ENCODE measurements at places on chromosomes 5 and 9. TPM values are rescaled to one million over a fixed set of nuclear protein-coding genes. Genes with fewer than 3 reads are reported as not detected.

Gene ZFP2
- total RNA-seq: 0.27 TPM

Gene NPM1
- 2,592 TPM for total RNA-seq

Gene CARTPT
- not detected for total RNA-seq

Gene NUTM2G
- not detected for total RNA-seq

DNA sequence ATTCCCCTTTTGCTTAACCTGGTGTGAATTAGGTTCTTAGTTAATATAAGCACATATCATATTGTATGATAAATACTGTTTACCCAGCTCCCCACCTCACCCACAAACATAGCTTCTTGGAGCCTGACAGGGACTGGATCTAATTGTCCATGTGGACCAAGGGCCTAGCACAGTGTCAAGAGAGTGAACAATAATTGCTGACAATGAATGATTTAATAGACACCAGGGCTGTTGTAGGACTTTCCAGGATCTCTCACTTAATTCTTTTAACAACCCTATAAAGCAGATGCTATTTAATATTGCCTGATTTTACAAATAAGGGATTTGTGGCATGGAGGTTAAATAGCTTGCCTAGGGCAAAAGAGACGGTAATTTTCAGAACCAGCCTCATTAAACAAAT, 24.8 kb downstream of the AK3 start:
- no peak for DNase-seq
- no peaks in the 10 kb centered on the region for H3K4me1 ChIP-seq
- no peak overlapping the region for H3K27ac ChIP-seq
- peaks cover 9% of the 10 kb centered on the region for H3K36me3 ChIP-seq
- no peak overlapping the region for H3K4me3 ChIP-seq

- peaks cover 39% of the 10 kb centered on the region for H3K4me1 ChIP-seq
- no peak overlapping the region for H3K4me3 ChIP-seq
- DNase-seq: peak; percentile 20
- H3K27me3 ChIP-seq: no peaks in the 10 kb centered on the region
- H3K27ac ChIP-seq: no peak overlapping the region
Observed at GRCh38 chr5:1494780-1495524, 28.8 kb downstream of the LPCAT1 start.

GRCh38 chr9:130189840-130190239, 17.6 kb downstream of the NCS1 start:
- no peak overlapping the region for H3K27ac ChIP-seq
- no peaks in the 10 kb centered on the region for H3K36me3 ChIP-seq
- H3K27me3 ChIP-seq: no peaks in the 10 kb centered on the region
- no peaks in the 10 kb centered on the region for H3K4me1 ChIP-seq

DNA sequence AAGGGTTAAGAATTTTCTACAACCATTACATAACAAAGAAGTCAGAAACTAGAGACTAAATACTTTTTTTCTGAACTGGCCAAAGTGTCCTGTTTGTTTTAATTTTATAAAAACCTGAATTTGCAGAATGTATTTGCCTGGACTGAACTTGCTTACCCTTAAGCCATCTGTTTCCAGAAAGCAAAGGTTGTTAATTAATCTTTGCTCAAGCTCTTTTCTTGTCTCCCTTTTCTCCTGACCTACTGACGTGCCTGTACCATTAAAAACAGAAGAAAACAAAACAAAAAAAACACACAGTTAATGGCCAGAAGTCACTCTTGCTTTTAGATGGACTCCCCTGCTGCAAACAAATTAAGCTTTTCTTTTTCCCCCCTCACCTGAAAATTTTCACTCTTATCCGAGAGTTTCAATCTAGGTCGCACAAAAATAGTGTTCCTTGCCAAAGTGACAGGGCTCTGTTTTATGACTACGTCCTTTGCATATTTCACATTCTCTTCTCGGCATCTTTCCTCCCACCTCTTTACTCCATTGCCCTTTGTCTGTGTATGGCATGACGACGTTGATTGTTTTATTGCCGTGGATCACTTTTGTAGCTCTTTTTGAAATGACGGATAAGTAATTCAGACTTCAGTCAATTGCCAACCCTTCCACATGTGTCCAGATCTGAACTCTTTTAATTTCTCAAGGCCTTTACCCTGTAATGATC, 333.8 kb upstream of the GRIN3A start:
- no peak overlapping the region for H3K4me3 ChIP-seq
- H3K4me1 ChIP-seq: no peaks in the 10 kb centered on the region
- H3K27ac ChIP-seq: no peak overlapping the region
- DNase-seq: no peak
- H3K27me3 ChIP-seq: no peaks in the 10 kb centered on the region
- no peaks in the 10 kb centered on the region for H3K36me3 ChIP-seq

- peak within 1 kb of the TSS; percentile 54 for H3K4me3 ChIP-seq
- peak; percentile 75 for DNase-seq
- peaks cover 72% of the 10 kb centered on the region for H3K27me3 ChIP-seq
- H3K27ac ChIP-seq: no peak within 1 kb of the TSS
- H3K36me3 ChIP-seq: peaks cover 11% of the 10 kb centered on the region
Observed at GRCh38 chr9:1050125-1050895, at the start of gene DMRT2. DMRT2 (plus strand) TSS chr9:1050357; CDS start chr9:1051614, 1,257 bp downstream.

GRCh38 chr5:422323-423232, 20.4 kb upstream of the EXOC3 start:
- H3K27me3 ChIP-seq: peaks cover 10% of the 10 kb centered on the region
- H3K4me1 ChIP-seq: no peaks in the 10 kb centered on the region
- no peak overlapping the region for H3K4me3 ChIP-seq
- no peak overlapping the region for H3K27ac ChIP-seq
- no peak for DNase-seq
- H3K36me3 ChIP-seq: no peaks in the 10 kb centered on the region
